NCI-H2171 treated with DMSO at 0.1 percent for 48 hours (cell line): ENCODE measurements at places on chromosomes 3 and 15.

GRCh38 chr15:49024840-49025239, 21.4 kb downstream of the SECISBP2L start:
- DNase-seq, result no peak

DNA sequence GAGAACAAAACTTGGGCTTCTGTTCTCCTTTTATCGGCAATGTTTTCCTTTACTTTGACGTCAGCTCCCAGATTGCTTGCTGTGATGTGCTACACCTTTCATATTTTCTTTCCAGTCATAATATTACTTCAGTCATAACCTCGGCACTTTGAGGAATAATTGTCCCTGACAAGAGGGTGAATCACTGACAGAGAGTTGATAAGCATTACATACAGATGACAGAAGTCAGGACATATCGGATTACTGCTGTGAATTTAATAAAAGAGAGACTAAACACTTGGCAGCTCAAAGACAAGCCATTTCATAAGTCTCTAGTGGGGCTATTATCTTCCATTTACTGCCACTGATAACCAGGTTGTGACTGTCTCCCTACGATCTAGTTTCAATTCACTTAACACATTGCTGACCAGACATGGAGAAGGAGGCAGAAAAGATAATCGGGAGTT, 362.1 kb upstream of the ARRDC4 start:
- DNase-seq, result peak; percentile 5

- no peak for DNase-seq
Measured at GRCh38 chr15:100429116-100429728, 87.4 kb upstream of the ADAMTS17 start.

DNA sequence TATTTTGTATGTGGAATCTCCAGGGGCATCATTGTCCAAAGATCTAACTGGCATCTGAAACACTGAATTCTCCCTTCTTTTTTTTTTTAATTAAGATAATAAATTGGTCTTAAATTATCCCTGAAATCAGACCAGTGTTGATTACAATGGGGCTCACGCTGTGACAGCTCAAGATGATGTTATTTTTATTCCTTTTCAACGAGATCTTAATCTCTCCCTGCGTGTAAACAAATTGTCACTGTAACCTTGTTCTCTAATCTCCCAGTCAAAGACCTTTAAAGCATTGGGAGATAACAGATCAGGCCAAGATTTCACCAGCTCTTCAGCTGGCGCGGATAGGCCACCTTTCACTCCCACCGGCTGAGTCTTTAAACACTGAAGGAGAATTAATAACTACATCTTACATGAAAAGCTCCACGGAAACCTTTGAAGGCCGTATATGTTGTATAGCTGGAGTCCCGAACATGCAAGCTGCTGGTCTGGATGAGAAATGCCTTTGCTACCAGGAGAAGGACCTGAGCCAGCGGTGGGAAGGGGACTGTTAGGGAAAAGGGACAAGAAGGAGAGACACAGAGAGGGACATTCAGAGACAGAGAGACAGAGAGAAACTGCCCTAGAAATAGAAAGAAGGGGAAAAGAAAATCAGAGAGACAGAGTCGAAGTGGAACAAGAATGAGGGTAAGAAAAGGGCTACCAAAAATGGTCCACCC, 418.8 kb upstream of the NR2F2 start:
- DNase-seq, result no peak

DNA sequence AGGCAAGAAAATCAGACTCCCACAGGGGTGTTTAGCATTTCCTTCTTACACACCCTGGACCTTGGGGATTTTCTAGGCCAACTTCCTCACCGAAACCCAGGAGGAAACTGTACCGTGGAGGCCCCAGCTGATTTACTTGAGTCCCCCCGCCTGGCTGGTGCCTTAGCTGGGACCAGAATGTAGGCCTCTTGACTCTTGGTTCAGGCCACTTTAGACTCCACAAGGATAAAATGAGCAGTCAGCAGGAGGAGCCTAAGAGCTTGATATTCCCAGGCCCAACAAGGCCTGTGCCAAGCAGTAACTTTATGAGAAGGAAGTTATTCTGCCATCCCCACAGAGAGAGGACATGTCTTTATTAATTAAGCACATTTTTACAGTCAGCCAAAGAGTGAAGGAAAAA, 4.6 kb upstream of the APBA2 start:
- DNase-seq, result no peak

GRCh38 chr3:157333551-157333991, 103.1 kb upstream of the PTX3 start:
- no peak for DNase-seq

DNA sequence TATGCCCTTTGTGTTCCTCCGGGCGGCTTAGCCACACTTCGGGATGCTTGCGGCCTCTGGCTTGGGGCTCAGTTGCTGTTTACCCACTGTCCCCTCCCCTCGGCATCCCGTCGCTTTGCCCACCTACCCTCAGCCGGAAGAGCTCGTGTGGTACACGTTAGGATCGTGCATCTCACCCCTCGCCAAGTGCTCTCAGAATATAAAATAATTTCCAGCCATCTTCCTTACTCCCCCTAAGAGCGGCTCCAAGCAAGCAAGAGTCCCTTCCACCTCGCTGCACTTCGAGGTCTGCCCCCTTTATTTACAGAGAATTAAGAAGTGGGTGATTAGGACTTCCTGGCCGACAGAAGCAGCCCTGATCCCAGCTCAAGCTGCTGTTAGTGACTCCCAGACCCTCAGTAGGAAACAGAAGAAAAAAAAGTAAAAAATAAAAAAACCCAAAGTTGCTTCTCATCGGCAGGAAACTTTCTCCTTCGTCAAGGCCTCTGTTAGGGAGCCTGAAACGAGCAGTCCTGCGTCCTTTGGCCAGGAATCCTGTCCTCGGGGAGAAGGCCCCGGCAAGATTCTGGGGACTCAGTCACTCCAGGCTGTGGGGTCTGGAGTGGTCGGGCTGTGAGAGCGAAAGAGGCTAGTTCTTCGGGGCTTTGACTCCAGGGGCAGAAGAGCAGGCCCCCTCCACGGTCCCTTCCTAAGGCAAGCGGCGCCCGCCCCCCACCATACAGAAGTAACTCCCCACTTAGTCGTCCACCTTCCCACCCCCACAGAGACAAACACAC, 3.0 kb downstream of the MEIS2 start:
- DNase-seq, result no peak

DNA sequence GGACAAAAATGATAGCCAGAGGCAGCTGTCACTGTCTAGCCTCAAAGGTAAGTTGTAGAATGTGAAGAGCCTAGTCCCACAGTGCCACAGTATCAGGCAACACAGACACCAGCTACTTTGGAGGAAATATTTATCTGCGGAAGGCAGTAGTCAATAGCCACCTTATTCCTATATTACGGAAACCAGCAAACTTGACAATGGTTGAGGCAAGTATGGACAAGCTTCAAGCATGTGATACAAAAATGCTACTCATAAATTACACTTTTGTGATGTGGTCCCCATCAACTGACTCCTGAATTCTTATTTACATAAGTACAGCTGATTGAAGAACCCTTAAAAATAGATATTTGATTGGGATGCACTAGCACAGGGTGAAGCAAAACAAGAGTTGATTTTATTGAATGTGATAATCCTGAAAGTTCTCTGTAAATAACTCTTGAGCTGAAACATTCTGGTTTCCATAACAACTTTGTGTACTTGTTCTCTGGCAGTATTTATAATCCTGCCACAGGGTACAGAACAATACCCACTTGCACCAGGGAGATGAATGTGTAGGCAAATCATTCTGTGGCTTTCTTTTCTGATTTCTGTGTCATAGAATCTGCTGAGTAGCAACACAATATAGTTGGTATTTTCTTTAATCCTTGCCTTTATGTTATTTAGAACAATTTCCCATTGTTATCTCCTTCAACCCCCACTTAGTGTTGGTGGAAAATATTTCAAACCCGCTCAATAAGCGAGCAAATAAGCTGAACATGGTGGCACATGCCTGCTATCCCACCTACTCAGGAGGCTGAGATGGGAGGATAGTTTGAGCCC, at the start of gene ANKUB1:
TSS of gene ANKUB1 (minus strand) at position 103 of the 819 bp plus-strand sequence. CDS start 188 bp downstream, outside the sequence.
- DNase-seq, result no peak

DNA sequence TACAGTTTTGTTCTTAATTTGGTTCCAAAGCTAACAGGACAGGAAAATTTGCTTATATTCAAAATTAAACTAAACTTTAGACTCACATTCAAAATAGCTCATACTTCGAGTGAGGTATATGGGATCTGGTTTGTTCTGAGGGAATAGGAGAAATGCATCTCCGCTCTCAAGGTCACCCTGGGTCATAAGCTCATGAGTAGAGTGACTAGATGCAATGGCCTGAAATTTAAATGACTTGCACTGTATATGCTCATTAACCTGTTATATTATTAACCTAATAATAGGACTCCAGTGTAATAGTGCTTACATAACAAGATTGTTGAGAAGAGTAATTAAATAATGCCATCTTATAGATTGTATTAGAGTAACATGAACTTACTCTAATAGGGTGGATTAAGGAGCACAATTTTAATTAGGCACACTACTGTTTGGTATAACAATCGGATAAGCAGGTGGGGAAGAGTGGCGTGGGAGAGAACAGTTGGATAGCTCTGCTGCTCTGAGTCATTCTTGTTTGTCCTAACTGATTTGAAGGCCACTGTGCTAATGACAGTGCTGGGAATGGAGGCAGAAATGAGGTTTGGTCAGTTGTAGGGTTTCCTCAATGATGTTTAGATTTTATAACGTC, 5.2 kb downstream of the NKTR start:
- DNase-seq, result no peak

DNA sequence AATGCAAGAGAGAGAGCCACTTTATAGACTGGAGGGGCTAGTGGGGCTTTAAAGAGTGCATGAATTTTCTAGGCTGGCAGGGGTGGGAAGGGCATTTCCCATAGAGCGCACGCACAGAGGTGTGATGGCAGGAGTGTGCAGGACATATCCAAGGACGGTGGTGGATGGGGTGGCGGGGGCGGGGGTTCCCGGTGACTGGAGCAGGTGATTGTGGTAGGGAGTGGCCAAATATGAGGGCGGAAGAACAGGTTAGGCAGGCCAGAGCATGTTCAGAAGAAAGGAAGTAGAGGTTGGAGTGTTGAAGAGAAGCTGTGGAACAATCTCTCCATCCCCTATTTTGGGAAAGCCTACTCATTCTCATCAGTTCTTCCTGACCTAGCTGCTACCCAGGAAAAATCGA, 18.1 kb downstream of the FAM81A start:
- DNase-seq, result no peak

- no peak for DNase-seq
Measured at GRCh38 chr3:18295171-18295920, 129.8 kb downstream of the SATB1 start.

- no peak for DNase-seq
Measured at GRCh38 chr3:185555860-185556347, 3.5 kb upstream of the LIPH start.

DNA sequence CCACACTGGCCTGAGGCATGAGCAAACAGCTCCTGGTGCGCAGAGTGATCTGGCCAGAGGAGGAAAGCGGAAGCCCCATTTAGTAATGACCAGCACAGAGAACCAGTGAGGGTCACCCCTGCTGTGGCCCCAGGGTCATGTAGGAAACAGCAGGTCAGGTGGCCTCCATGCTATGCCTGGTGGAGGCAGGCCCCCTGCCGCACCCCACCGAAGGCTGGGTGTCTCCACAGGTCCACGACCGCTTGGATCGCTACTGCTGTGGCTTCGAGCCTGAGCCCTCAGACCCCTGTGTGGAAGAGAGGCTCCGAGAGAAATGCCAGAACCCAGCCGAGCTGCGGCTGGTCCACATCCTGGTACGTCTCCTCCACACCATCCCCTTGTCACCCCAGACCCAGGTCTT, 52.6 kb downstream of the POMGNT2 start:
- DNase-seq, result no peak

DNA sequence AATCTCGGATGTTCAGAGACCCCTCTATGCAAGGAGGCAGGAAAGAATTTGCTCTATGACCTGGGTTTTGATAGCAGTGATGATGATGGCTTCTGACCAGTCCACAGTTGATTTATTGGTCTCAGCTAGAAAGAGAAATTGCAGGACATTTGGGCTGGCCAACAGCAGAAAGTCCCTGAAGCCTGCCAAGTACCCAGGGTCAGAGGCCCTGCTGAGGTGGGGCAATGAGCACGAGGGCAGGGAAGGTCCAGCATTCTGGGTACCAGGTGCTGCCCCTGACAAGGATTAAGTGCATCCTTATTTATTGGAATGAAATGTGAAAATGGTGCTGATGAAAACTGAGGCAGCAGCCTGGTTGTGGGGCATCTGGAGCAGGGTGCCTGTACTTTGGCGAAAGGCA, 19.8 kb downstream of the C3orf62 start:
- no peak for DNase-seq

DNA sequence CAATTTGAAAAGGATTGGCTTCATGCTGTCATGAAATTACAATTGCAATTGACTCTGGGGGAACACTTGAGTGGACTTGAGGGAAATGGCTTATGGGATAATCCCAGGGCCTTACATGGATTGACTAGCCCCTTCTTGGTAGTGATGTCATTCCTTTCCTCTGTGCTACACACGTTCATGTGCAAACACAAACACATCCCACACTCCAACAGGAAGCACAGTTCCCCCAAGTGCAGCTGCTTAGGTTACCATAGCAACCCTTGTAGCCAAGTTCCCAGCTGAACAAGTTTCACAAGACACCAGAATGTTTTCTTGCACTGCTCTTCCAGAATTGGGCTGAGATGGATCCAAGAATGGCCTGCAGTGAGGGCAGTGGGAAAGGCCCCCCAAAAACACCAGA, 217.0 kb downstream of the ZNF621 start:
- no peak for DNase-seq

DNA sequence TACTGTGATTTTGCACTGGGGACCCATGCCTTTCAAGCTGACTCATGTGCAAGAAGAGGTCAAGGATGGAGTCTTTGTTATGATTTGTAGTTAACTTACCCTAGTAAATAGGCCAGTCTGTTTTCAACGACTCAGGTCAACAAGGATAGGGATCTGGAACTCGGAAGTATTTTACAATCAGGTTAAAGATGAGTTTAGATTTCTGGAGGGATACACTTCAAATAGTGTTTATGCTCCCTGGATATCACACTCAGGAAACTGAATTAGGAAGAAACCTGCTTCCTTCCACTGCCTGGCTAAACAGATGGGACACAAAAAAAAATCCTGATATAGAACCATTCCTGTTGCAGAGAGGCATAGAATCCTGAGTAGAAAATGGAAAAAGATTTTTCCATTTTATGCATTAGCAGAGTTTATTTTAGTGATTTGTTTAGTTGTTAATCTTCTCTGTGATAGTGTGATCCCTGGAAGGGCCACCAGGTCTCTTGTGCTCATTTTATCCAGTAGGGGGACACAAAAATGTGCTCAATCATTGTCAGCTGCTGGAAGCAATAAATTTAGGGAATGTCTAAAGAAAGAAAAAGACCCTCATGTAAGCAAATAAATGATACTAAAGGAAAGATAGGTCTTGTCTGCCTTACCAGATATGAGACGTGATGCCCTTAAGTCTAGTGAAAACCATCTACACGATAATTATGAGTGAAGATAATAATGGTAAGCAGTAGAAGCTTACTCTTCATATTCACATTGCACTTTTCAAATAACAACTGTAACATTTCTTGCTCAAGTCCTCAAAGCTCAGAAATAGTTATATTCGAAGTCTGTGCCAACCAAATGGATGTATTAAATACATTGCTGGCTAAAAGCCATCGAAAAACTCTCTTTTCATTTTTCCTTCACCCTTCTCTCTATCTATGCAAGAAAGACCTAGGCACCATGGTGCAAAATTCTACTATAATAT, 452.1 kb upstream of the KCNMB2 start:
- DNase-seq, result peak; percentile 68
